ENCODE measurements at places on chromosomes 6 and 20. TPM values are rescaled to one million over a fixed set of nuclear protein-coding genes. Genes with fewer than 3 reads are reported as not detected.

DNA sequence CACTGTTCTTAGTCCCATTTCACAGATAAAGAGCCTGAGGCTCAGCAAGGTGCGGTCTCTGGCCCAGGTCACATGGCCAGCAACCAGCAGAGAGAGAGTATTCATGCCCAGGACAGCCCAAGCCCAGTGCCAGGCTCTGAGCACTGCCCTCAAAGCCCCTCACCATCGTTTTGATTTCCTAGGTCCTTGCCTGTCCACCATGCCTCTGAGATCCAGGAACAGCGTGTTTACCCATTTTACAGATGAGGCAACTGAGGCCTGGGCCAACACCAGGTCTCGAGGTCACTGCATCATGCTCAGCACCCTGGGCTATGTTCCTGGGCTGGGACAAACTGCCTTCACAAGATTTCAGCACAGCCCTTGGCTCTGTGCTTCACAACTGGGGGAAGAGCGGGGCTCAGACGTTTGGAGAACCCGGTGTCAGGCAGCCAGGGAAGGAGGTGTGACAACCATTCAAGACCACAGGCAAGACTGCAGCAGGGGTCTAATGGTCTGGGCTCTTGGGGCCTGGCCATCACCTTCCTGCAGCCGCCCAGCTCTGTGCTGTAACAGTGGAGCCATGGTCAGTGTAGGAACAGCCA, 1.3 kb upstream of the BPIFA2 start:
- no peak for DNase-seq

DNA sequence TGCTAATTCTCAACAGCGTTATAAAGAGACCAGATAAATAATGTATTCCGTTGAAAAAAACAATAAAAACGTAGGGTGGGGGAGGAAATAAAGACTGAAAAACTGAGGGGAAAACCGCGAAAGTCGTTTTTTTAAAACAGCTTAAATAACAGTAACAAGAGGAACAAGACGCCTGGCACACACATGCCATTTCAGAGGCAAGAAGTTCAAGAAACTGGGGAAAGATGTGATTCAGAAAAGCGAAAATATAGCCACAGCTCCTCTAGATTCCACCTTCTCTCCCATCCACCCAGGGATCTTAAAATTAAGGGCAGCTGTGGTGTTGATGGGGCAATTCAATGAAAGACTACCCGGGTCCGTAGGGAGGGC, 1.3 kb downstream of the EPB41L2 start:
- DNase-seq = no peak

DDR1 gene
- 141 TPM for polyA plus RNA-seq

DNA sequence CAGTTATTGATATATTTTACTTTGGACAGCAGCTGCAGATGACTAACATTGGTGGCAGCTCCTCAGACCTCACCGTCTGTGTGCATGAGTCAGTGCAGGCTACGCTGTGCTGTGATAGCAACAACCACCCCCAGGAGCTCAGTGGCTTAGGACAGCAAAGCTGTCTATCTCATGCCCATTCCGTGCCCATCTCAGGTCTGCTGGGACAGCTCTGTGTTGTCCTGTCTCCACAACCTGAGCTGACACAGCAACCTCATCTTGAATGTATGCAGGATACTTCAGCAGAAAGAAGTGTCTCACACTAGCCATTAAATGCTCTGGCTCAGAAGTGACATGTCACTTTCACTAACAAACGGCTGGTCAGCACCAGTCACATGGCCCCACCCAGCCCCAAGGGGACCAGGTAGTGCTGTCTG, 47.7 kb downstream of the BANF2 start:
- no peak for DNase-seq

DEFB124 gene
- 0.37 TPM for polyA plus RNA-seq

- DNase-seq = no peak
These were observed 42.6 kb downstream of the UBE2V1 start for GRCh38 chr20:50070361-50070760.

- no peak for DNase-seq
These were observed 31.3 kb downstream of the MBOAT1 start for GRCh38 chr6:20180935-20181334.
